Aorta (tissue), 5 donors: ENCODE measurements at places on chromosomes 6 and 20. TPM values are rescaled to one million over a fixed set of nuclear protein-coding genes. Genes with fewer than 3 reads are reported as not detected.
A peak's percentile ranks its signal among the peaks of the same experiment; 100 is the strongest.

GRCh38 chr6:33208091-33208967, at the start of gene RING1:
TSS of gene RING1 (plus strand) at chr6:33208500. CDS start at chr6:33208823, 323 bp downstream.
- peaks cover 3% of the 10 kb centered on the region for H3K36me3 ChIP-seq
- H3K27ac ChIP-seq, result peak within 1 kb of the TSS; percentile 44
- H3K27me3 ChIP-seq, result no peaks in the 10 kb centered on the region
- H3K4me1 ChIP-seq, result no peaks in the 10 kb centered on the region
- peak within 1 kb of the TSS; percentile 65 for H3K4me3 ChIP-seq

DNA sequence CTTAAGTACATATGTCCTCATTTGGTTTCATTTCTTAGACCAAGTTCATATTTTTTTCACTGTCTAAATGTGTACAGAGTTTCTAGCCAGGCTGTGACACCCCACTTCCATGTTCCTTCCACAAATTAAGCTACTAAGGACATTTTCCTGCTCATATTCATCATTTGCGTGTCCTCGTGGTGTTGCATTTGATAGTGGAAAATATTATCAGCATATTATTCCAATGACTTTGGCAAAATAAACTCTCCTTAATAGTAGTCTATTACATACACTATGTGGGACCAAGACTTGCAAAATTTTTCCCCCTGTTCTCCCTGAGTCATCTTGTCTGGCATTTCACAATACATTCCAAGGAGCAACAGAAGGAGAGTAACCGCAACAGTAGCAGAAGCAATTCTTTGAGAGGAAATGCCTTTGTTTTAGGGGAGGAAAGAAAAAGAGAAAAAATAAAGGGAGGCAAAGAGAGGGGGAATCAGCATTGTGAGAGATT, 599.2 kb downstream of the COL12A1 start:
- no peaks in the 10 kb centered on the region for H3K36me3 ChIP-seq
- no peak overlapping the region for H3K4me3 ChIP-seq
- H3K27me3 ChIP-seq, result peaks cover 2% of the 10 kb centered on the region
- H3K27ac ChIP-seq, result no peak overlapping the region
- peaks cover 6% of the 10 kb centered on the region for H3K4me1 ChIP-seq

GRCh38 chr6:16840291-16840690, 79.0 kb upstream of the ATXN1 start:
- peaks cover 2% of the 10 kb centered on the region for H3K4me1 ChIP-seq
- no peak overlapping the region for H3K4me3 ChIP-seq
- H3K27me3 ChIP-seq, result no peaks in the 10 kb centered on the region
- H3K36me3 ChIP-seq, result no peaks in the 10 kb centered on the region
- no peak for DNase-seq
- no peak overlapping the region for H3K27ac ChIP-seq

DNA sequence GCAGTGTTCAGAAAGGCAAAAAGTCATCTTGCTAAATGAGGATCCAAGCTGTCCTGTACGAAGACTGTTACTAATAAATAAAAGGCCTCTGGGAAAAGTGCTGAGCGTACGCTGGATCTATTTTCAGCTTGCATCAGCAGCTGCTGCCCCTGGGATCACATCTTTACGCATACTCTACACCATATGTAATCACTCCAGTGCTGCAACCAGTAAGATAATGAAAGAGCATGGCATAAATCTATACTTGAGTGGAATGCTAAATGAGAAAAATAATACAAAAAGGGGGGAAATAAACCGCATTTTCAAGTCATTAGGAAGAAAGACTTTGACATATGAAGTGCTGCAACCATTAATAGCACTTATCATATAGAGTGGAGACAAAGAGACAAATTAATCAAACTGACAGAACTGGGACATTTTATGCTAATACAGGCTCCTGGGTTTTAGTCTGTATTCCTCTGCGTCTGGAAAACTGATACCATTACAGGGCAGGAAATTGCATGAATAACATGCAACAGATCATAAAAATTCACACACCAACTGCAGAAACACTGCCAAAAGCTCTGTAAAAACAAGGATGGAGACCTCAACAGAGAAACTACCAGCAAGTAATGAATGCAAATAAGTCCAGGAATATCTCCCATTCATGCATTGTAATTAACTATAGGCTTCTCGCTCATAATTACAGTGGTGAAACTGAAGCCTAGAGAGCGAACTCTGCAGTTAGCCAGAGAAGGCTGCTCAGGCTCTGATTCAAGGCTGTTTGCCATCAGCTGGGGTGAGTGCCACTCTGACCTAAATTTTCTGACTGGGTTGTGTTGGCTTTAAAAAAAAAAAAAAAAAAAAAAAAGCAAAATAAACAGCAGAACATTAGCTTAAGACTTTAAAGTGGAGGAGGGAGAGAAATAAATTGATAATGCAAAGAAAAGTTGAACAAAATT, 83.8 kb downstream of the GJA10 start:
- H3K4me1 ChIP-seq, result peaks cover 2% of the 10 kb centered on the region
- H3K27me3 ChIP-seq, result no peaks in the 10 kb centered on the region
- no peak for DNase-seq
- no peak overlapping the region for H3K27ac ChIP-seq
- H3K36me3 ChIP-seq, result no peaks in the 10 kb centered on the region
- no peak overlapping the region for H3K4me3 ChIP-seq

DNA sequence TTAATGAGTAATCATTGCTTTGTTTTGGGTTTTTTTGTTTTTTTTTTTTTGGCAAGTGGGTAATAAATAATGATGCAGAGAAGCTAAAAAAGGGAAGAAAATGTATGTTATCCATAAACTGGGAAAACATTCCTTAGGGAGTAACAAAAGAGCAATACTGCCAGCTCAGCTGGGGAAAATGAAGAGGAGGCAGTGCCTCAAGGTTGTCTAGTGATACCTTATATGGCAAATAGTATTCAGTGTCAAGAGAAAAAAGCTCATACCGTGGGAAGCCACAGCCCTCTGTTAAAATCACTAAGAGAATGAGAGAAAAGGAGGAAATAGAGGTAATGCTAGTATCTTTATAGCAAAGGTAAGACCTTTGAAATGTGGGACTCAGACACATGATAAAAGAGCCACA, 47.1 kb upstream of the SMLR1 start:
- H3K27ac ChIP-seq, result no peak overlapping the region
- no peaks in the 10 kb centered on the region for H3K4me1 ChIP-seq
- H3K4me3 ChIP-seq, result no peak overlapping the region
- no peak for DNase-seq
- peaks cover 2% of the 10 kb centered on the region for H3K27me3 ChIP-seq

GRCh38 chr6:46203391-46204177, 32.8 kb upstream of the ENPP5 start:
- no peak for DNase-seq
- H3K27ac ChIP-seq, result no peak overlapping the region
- no peak overlapping the region for H3K4me3 ChIP-seq
- H3K27me3 ChIP-seq, result no peaks in the 10 kb centered on the region
- H3K36me3 ChIP-seq, result no peaks in the 10 kb centered on the region

- no peaks in the 10 kb centered on the region for H3K4me1 ChIP-seq
- no peak for DNase-seq
- no peaks in the 10 kb centered on the region for H3K27me3 ChIP-seq
- no peak overlapping the region for H3K4me3 ChIP-seq
- no peak overlapping the region for H3K27ac ChIP-seq
These were observed 115.1 kb upstream of the TNFAIP3 start for GRCh38 chr6:137751768-137752560.

DNA sequence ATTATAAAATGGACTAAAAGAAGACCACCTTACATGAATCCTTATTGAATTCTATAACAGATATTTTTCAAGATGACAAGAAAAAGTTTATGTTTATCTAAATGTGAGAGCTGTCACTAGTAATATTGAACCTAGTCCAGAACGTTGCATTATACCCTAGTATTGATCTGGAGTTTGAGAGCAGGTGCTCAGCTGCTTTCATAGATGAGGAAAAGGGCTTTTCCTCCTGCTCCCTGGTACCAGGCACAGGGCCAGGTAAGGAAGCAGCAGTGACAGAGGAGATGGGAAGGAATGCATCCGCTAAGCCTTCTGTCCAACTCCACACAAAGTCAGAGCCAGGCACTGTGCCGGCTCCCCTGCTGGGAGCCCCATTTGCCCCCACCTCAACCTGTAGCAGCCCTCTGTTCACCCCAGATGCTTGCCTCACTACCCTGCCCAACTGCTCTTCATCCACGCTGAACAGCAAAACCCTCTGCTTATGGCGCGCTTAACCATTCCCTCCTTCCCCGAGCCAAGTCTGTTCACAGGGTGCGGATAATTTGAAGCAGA, 393.1 kb downstream of the FRK start:
- H3K4me3 ChIP-seq, result no peak overlapping the region
- no peak overlapping the region for H3K27ac ChIP-seq
- no peak for DNase-seq
- peaks cover 1% of the 10 kb centered on the region for H3K27me3 ChIP-seq

DNA sequence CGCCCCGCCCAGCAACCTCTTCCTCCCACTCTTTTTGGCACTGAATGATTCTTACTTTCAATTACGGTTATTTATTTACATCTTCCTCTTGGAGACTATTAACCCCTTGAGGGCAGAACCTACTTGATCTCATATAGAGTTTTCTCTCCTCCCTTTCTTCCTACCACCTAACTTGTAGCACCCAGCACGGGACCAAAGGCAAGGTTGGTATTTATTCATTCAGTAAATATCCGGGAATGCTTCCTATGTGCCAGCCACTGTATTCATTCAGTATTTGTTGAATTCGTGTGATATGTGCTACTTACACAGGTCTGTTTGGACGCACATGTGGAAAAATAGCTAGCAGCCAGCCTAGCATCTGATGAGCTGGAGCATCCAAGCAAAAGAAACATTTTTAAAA, 1.3 kb upstream of the CNKSR3 start:
- H3K4me3 ChIP-seq, result no peak overlapping the region
- DNase-seq, result no peak
- H3K27ac ChIP-seq, result peak overlapping the region; percentile 55
- H3K27me3 ChIP-seq, result no peaks in the 10 kb centered on the region
- H3K4me1 ChIP-seq, result peaks cover 3% of the 10 kb centered on the region
- H3K36me3 ChIP-seq, result no peaks in the 10 kb centered on the region

DNA sequence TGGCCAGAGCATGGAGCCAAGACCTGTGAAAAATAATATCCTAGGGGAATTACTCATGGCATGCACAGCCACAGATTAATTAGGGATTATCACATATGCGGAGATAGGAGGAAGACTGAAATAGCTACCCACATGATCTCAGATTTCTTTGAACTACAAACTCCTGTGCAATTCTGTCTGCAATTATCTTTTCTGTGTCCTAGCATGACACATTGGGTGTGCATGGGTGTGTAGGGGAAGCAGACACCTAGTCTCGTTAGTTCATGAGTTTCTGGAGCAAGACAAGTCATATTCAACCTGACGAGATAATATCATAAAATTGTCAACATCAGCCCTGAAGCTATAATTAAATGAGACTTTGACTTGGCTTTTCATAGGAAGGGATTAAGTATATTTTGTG, 3.6 kb upstream of the SLC17A4 start:
- no peak overlapping the region for H3K4me3 ChIP-seq
- H3K36me3 ChIP-seq, result no peaks in the 10 kb centered on the region
- H3K27ac ChIP-seq, result no peak overlapping the region
- no peaks in the 10 kb centered on the region for H3K4me1 ChIP-seq

DNA sequence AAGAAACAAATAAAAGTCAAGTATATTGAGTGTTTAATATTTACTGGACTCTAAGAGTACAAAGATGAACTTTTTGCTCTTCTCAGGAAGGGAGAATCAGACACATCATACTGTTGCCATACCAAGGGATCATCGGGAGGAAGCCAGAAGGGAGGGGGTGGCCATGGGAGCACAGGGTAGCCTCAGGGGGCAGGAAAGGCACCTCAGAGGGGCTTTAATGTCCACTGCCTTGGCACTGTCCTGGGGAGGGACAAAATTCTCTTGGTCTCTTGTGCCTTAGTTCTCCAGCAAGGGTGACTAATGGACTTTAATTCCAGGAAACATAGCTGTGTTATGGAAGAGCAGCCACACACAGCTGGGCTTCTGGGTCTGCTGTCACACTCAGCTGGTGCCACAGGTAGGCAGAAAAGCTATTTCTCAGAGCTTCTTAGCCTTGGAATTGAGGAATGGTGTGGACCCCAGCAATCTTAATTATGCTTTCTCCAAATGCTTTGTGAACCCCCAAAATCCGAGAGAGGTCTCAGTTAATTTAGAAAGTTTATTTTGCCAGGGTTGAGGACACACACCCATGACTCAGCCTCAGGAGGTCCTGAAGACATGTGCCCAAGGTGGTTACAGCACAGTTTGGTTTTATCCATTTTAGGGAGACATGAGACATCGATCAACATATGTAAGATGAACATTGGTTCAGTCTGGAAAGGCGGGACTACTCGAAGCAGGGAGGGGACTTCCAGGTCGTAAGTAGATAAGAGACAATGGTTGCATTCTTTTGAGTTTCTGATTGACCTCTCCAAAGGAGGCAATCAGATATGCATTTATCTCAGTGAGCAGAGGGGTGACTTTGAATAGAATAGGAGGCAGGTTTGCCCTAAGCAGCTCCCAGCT, 53.2 kb downstream of the MRAP2 start:
- no peak overlapping the region for H3K27ac ChIP-seq
- no peak for DNase-seq
- H3K4me1 ChIP-seq, result peaks cover 2% of the 10 kb centered on the region
- peaks cover 3% of the 10 kb centered on the region for H3K36me3 ChIP-seq

GRCh38 chr6:106199998-106200397, 113.9 kb downstream of the PRDM1 start:
- no peaks in the 10 kb centered on the region for H3K27me3 ChIP-seq
- DNase-seq, result no peak
- no peaks in the 10 kb centered on the region for H3K36me3 ChIP-seq
- H3K4me1 ChIP-seq, result no peaks in the 10 kb centered on the region
- H3K27ac ChIP-seq, result no peak overlapping the region

Gene MTHFD1L
- total RNA-seq, result 65.8 TPM
